ENCODE measurements at places on chromosomes 3 and 15.
A peak's percentile ranks its signal among the peaks of the same experiment; 100 is the strongest.

DNA sequence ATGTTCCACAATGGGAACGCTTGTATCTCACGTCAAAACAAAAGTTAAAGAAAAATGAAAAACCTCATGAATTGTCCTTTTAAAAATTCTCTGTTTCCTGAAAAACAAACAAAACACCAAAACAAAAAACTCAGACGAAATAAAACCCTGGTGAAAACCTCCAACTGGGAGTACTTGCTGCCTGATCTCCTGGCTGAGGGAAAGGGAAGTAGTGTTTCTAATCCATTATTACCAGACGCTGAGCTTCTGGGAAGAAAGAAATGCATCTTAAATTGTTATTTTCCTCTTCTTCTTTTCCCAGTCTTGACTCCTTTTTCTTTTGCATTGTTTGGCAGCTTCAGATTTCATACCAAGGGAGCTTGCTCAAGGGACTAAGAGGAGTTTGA is 243.2 kb upstream of the RGMA start:
- DNase-seq: no peak

DNA sequence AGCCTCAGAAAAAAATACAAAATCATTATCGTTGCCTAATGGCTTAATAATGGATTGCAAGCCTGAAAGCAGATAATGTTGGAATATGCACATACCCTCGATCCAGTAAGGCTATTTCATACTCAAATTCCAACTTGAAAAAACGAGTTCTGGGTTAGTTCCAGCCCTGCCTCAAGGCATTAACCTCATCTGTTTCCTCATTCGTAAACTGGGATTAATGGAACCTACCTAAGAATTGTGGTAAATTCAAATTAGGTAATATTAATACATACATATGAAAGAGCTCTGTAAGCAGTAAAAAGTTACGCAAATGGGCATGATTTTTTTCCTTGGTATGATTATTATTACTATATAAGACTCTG is 107.5 kb downstream of the SRGAP3 start:
- peak; percentile 32 for DNase-seq

- DNase-seq: no peak
Measured at GRCh38 chr3:157672061-157672460, 168.8 kb upstream of the VEPH1 start.

DNA sequence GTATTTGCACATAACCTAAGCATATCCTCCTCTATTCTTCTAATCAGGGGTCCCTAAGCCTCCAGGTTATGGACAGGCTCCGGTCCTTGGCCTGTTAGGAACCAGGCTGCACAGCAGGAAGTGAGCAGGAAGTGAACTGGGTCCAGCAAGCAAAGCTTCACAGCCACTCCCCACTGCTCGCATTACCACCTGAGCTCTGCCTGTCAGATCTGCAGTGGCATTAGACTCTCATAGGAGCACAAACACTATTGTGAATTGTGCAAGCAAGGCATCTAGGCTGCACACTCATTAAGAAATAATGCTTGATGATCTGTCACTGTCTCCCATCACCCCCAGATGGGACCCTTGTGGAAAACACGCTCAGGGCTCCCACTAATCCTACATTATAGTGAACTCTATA is 9.8 kb downstream of the MSL2 start:
- DNase-seq: no peak

DNA sequence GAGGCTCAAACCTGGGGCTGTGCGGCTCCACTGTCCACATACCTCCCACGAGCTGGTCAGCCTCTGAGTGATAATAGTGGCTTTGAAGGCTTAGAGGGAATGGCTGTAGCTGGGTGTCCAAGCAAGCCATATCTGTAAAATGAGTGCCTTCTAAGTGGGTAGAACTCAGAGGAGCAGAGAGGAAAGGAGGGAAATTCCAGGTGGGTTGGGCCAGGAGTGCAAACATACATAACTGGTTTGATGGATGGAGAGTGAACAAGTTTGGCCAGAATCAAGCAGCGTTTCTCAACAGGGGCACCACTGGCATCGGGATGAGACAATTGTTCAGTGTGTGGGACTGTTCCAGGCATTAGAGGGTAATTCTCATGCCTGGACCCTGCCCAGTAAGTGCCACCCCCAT is 91.1 kb downstream of the ASB7 start:
- no peak for DNase-seq

DNA sequence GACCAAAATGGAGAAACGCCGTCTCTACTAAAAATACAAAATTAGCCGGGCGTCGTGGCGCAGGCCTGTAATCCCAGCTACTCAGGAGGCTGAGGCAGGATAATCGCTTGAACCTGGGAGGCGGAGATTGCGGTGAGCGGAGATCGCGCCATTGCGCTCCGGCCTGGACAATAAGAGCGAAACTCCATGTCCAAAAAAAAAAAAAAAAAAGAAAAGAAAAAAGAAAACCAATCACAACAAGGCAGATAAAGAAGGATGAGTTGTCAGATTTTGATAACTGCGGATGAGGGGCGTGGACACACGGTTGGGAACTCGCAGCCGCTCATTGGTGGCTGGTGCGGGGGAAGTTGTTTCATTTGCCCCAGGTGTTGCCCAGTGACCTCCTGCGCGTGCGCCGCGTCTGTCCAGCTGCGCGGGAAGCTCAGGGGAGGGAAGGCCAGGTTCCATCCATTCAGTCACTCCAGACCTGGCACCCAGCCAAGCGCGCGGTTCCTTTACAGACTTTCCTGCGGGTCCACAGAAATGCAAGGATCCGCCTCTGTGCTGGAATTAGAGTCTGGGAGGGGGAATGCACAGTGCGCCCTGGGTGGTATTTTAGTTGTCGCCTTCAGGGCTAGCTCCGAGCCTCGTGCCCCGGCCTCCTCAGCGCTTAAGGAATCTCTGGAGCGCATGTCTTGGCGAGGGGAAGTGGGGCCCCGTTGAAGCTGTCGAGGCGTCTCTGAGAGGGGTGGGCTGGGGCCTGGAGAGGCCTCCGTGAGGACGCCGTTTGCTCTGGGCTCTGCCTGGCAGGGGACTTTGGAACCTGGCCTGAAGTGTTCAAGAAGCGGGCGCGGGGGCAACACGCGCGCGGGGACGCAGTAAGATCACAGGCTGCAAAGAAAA is 708 bp upstream of the GCHFR start:
- peak; percentile 85 for DNase-seq

DNA sequence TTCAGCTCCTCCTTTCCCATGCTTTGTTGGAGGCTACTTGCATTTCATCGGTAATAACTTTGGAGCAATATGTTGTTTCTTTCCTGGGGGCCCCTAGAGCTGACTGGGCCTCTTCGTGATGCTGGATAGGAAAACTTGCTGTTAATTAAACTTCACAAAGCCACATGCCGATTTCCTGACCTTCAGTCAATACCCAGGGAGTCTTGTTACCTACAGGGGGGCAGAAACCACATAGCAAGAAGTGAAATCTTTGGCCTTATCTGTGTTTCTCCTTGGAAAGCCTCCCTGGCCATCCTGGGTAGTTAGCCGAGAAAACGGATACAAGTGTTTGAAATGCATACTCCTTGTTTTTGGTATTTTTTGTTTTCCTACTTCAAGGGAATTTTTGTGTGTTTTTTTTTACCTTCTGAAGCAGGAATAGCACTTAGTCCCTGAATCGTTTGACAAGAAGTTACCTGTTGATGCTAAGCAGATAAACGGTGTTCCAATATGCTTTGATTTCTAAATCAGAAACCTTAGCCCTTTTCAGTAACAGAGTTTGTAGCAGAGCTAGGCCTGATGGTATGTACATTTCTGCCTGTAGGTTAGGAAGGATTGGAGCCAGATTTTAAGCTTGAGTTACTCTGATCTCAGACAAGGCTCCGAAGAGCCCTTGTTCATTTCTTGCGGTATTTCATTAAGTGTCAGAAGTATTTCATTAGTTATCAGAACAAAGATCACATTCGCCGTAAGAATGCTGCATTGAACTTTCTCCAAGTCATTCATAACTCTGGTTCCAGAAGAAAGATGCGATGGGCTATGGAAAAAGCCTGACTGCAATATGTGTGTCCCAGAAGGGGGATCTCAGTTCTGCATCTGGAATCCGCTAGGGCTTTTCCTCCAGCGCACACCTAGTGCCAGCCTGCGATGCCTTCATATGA is 111.5 kb downstream of the THSD4 start:
- DNase-seq: no peak

DNA sequence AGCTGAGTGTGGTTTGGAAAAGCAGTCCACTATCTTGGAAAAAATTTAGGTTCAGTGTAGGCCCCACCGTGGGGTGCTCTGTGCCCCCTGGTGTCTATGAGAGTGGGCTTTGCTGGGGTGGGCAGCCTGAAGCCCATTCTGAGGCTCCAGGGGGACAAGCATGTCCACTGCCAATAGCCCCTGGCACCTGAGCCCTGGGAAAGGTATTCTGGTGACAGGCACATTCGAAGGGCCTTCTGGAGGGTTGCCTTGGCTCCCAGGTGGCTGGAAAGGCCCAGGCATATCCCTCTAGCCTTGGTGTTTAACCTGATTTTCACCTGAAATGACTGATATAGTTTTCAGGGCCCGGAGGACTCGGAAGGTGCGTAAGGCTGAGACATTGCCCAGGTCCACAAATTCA is 36.1 kb downstream of the SCN5A start:
- no peak for DNase-seq

GRCh38 chr3:141094790-141095545 is 43.8 kb downstream of the SPSB4 start:
- DNase-seq: peak; percentile 8

- DNase-seq: no peak
Measured at GRCh38 chr3:197599089-197599765, 43.5 kb upstream of the BDH1 start.

DNA sequence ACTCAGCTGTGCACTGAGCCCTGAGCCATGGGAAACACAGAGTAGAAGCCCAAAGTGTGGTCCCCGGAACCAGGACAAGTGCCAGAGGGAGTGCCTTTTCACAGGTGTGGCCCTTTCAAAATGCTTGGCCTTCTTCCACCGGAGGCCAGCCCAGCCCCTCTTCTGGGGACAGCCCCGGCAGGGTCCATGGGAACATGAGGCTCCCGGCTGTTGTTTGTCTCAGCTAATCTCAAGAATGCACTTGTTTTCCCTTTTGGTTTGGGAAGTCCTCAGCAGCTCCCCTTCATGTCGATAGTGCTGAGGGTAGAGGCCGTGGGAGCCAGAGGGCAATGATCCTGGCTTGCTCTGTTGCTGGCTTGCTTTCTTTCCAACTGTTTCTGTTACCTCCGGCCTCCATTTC is 91.1 kb upstream of the MRPS22 start:
- no peak for DNase-seq

DNA sequence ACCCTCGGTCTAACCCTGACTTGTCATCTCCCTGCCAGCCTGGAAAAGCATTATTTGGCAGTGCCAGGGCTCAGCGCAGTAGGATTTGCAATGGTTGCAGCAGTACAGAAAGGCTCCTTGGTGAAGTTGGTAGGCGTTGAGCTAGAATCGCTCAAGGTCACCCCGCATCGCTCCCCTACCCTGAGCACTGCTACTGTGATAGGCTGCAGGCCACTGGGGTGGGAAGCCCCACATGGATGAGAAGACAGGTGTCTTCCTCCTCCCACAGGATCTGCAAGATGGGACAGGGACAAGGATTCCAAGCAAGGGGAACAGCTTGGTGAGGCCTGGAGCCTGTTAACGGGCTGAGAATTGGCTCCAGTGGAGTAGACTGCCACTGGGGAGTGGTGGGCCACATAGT is 10.7 kb downstream of the CLK3 start:
- DNase-seq: no peak

- no peak for DNase-seq
Measured at GRCh38 chr3:127038466-127038865, 55.6 kb downstream of the PLXNA1 start.

- DNase-seq: no peak
Measured at GRCh38 chr15:63596676-63597037, 530 bp upstream of the FBXL22 start.

DNA sequence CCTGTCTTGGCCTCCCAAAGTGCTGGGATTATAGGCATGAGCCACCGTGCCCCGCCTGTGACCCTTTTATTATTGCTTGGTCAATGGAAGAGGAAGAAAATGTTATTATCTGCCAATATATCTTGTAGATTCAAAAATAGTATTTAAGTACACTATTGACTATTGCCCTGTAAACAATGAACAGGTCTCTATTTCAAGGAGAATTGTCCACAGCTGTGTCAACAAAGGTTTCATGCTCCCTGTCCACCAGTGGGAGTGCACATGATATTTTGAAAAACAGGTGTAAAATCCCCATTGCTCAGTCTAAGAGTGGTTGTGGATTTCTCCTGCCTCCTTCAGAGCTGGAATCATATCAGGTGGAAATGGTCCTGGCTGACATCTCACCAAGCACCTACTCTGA is 36.5 kb upstream of the IGF1R start:
- DNase-seq: no peak

- DNase-seq: no peak
Measured at GRCh38 chr3:37397396-37397795, 223.0 kb upstream of the LRRFIP2 start.

DNA sequence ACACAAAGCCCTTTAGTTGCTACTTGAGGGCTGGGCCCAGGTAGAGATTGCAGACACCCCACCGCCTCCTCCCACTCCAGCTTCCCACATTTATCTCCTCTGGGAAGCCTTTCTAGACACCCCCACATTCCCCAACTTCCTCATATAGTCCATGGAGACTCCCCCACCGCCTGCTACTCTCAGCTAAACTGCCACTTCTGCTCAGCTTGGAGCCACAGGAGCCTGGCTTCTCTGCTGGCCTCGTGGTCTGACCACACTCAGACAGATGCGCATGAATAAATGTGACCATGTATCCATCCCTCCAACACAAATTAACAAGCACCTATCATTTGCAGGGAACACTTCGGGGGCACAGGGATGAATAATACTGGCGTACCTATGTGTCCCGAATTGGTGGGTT is 10.5 kb upstream of the ACSBG1 start:
- DNase-seq: no peak

DNA sequence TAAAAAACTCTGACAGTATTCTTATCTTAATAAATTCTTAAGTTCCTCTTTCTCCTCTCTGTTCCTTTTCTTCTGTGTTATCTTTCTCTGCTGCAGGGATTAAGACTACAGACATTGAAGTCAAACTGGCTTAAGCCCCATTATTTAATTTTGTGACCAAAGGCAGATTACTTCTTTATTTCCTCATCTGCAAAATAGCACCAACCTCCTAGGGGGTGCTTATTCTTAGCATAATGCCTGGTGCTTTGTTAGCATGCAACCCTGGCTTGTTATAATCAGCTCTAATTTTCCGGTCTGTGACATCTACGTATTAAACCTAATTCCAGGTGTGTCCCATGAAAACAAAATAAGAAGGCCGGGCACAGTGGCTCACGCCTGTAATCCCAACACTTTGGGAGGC is 23.8 kb downstream of the SEMA6D start:
- DNase-seq: no peak

GRCh38 chr3:55607175-55607574 is 120.1 kb upstream of the WNT5A start:
- DNase-seq: no peak

DNA sequence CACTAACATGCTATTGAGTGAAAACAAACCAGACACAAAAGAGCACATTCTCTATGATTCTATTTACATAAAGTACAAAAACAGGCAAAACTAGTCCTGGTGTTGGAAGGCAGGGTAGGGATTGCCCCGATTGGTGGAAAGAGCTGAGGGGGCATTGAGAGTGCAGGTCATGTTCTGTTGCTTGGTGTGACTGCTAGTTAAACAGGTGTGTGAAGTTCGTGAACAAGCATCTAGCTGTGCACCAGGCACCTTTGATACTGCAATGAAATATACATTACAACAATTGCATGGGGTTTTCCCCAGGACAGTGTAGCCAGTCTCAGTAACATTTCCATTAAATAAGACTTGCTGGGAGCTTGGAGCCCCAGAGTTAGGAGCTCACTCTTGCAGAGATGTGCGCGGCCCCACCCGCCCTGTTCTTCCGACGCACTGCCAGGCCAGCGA is 26.3 kb upstream of the THRB start:
- DNase-seq: no peak

- DNase-seq: no peak
Measured at GRCh38 chr3:53083521-53083920, 37.6 kb upstream of the SFMBT1 start.

GRCh38 chr15:86231864-86232721 is 152.4 kb downstream of the AGBL1 start:
- DNase-seq: peak; percentile 11

Data from NCI-H526 (cell line).